ENCODE measurements at places on chromosomes 3 and 15.

DNA sequence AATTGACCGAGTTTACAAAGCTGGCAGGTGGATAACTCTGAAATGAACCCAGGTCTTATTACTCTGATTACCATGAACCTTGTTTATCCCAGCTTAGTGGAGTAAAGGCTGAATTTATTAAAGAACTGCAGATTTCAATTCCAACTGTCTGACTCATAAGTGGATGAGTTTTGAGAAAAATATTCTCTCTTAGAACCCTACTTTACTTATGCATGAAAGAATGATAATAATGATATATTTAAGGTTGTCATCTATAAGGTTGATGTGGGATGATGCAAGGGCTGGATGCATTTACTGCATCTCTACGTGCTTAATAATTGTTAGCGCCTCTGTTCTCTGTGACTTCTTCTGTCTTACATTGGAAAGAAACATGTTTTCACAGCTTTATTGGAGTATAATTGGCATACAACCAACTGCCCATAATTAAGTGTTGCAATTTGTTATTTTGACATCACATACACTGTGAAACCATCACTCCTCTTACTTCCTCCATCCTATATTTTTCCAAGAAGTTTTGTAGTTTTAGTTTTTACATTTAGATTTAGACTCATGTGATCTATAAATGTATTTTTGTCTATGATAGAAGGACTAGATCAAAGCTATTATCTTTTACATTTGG lies 771.2 kb upstream of the ARRDC4 start:
- DNase-seq: no peak

DNA sequence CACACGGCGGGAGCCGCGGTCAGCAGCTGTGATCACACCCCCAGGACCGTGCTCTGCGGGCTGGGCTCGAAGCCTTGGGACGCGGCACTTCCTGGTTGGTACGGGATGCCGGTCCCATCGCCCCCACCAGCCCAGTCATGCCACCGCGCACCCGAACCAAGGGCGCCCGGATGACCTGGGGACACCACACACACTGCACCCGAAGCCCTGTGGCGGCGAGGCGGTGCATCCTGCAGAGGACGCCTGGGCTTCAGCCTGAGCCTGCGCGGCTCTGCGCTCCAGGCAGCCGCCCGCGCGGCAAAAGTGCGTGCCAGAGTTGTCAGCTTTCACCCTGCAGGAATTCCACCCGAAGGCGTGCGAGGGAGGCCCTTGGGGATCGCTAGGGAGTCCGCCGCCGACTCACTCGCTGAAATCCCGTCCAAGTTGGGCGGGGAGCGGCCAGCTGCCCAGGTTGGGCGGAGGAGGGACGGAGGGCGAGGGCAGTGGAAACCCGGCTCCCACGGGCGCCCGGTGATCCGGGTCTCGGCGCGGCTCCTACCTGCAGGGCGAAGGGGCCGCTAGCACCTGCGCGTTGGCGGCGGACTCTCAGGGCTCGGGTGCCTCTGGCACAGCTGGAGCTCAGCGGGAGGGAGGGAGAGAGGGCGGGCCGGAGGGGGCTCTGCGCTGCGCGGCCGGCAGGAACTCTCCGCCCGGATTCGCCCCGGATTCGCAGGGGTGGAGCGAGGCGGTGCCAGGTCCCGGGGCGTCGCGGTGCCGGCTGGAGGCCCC lies at the start of gene PLD1:
TSS of gene PLD1 (minus strand) at position 623 of the 768 bp plus-strand sequence. CDS start 72,432 bp downstream, outside the sequence.
- peak; percentile 44 for DNase-seq

GRCh38 chr15:49423021-49423420 lies at the start of gene FGF7:
TSS of gene FGF7 (plus strand) at chr15:49423242. CDS start at chr15:49424298, 1,056 bp downstream.
- no peak for DNase-seq

DNA sequence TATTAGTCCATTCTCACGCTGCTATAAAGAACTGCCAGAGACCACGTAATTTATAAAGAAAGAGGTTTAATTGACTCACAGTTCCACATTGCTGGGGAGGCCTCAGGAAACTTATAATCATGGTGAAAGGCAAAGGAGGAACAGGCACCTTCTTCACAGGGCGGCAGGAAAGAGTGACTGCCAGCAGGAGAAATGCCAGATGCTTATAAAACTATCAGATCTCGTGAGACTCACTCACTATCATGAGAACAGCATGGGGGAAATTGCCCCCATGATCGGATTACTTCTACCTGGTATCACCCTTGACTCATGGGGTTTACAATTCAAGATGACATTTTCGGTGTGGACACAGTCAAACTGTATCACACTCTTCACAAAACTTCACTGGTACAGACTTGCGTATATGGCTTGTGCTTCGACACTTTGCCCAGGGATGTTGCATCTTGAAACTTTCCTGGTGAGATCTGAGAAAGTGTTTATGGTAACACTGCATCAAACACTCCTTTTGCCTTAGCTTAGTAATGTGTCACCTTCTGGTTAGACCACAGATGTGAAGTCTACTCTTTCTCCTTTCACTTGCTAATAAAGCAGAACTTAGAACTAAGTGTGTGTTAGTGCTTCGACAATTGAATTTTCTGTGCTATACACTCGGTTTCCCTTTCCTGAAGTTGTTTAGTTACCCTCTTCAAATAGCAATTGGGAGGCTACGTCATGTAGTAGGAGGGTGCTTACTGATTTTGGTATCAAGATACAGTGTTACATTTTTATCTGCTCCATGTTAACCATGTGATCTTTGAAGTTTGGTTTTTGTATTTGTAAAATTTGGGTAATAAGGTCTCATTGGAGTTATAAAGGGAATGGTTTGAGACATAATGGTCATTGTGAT lies 185.7 kb downstream of the LPP start:
- DNase-seq: no peak

DNA sequence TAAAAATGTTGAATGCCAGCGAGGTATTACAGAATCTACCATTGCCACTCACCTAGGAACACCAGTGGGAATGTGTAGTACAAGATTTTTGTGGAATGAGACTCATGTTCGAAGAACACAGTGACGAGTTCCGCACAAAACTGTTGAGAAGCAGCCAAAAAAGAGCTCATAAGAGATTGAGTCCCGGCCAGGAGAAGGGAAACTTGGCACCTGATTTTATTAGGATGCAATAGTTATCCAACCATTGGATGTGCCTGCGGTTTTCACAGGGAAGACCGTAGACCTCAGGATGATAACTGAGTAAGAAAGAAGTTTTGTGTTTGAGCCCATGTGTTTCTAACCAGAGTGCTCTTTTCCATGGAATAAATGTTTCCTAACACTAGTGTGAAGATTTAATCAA lies 88.9 kb downstream of the PTPRG start:
- no peak for DNase-seq

- DNase-seq: no peak
These were observed 329.7 kb upstream of the NECTIN3 start for GRCh38 chr3:110741891-110742290.

DNA sequence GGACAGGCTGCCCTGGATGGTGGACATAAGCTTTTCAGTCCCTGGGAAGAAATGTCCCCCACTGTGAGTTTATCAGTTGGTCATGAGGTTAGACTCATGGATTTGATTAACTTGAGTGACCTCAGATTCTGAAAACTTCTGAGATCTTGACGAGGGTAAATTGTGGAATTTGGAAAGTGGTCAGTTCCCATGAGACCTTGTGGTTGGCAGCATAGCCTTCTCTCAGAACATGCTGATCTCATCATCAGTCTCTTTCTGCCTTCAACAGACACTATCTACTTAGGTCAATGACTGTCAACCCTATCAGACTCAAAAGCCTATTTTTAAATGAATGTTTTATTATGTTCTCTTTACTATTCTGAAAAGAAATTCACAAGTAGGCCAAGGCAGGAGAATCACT lies 45.6 kb upstream of the NDUFB4 start:
- DNase-seq: no peak

DNA sequence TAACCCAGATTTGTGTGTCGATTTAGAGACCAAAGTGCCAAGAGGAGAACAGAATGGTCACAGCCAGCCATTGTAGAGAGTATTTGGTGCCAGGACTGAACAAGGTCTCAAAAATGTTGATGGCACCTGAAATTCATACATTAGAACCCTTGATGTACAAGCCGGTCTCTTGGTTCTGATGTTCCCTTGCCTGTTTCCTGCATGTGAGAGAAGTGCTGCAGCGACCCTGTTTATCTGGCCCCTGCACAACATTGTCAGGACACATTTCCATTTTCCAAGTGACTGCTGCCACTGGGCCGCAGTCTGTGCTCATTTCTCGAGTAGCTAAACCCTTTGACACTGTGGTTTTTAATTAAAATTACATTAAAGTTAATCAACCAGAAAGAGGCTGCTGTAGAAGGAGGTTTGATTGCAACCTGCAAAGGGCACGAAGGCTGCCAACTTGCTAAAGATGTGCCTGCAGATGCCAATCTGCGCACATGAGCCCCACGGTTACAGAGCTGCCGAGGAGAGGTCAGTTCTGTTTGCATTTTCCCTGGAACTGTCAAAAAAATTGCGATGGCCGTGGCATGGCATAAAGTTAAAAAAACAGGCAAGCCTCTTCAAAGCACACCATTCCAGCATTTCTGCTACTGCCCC lies 136.4 kb upstream of the CMC1 start:
- no peak for DNase-seq

DNA sequence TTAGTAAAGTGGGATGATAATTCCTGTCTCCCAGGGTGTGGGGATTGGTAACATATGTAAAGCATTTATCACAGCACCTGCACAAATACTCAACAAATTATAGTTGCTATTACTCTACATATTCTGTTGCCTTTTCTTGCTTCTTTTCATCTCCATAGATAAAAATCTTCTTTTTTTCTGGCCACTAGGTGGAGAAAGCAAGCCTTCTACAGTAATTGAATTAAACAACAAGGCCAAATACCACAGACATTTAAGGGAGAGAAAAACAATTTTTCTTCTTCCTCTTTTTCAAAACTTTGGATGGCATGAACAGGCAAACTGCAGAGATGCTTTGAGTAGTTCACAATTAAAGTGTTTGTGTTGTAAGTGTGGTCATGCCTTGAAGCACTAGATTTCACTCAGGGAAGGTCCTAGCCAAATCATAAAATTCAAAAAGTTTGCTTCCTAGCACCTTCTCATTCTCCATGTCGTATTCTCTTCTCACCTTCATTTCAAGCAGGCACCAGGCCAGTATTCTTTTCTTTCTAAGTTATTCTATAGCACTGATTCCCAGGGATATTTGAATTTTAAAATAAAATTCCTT lies 493.4 kb upstream of the TGFBR2 start:
- no peak for DNase-seq

- no peak for DNase-seq
These were observed 34.2 kb downstream of the TXNRD3 start for GRCh38 chr3:126620738-126621137.
